AG09319 (cell line): ENCODE measurements at places on chromosomes 16 and 17.

DNA sequence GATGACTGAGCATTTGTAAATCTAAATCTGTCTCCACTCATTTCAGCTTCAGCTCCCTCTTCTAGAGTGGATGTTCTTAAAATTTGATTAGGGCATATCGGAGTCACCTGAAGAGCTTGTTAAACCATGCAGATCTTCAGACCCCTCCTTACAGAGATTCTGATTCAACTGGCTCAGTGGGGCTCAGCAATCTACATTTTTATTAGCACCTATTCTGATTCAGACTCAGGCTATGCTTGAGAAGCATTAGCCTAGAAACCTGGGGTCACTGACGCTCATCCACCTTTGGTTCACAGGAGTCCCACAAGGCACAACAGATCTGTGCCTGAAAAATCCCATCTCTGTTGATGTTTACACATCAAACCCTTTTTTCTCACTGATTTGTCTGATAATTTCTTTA is 365.6 kb downstream of the GRIN2A start:
- no peak for DNase-seq

- DNase-seq = no peak
Measured at GRCh38 chr16:27470567-27471431, 68.8 kb downstream of the IL21R start.

GRCh38 chr17:76623271-76624146 is 20.0 kb downstream of the ST6GALNAC1 start:
- peak; percentile 30 for DNase-seq

GRCh38 chr16:81515721-81516120 is 71.1 kb downstream of the CMIP start:
- no peak for DNase-seq

- DNase-seq = no peak
Measured at GRCh38 chr16:89906140-89907025, 12.3 kb upstream of the MC1R start.
